ENCODE measurements at places on chromosomes 2 and 18.

DNA sequence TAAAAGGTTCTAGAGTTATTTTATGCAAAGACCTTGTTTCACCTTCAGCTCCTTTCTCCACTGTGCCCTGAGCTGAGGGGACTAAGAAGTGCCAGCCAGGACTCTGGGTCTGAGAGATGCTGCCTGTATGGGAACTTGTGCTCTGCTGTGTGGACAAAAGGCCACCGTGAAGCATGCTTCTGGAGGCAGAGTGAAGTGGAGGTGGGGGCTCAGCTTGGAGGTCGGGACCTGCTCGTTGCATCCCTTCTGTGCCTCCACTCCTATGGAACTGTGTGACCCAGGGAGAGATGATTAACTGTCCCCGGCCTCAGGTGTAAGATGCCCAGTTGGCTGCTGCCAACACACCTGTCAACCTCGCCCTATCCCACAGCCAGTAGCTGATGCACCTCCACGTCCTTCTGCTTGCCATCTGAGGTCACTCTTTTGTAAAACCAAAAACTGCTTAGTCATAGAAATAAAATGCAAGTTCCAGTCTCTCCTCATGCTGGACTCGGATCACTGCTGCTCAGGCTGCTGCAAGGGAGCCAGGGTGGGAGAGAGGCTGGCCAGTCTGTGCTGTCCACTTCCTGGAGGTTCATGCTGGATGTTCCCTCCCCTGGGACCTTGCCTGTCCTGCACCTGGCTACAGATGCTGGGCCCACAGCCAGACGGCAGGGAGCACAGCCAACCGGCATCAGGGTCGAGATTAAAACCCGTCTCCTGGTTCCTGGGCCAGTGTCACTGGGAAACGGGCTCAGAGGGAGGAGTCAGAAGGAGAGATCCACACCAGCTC lies 113.2 kb downstream of the ACKR3 start:
- no peak for DNase-seq

GRCh38 chr2:23618794-23619530 lies 234.0 kb downstream of the KLHL29 start:
- no peak for DNase-seq

- no peak for DNase-seq
These were observed 88.1 kb upstream of the SEC11C start for GRCh38 chr18:59051470-59052165.

GRCh38 chr2:26792720-26793119 lies 6.9 kb downstream of the CENPA start:
- DNase-seq = no peak
